ENCODE measurements at places on chromosomes 16 and 17. TPM values are rescaled to one million over a fixed set of nuclear protein-coding genes. Genes with fewer than 3 reads are reported as not detected.
A peak's percentile ranks its signal among the peaks of the same experiment; 100 is the strongest.

DNA sequence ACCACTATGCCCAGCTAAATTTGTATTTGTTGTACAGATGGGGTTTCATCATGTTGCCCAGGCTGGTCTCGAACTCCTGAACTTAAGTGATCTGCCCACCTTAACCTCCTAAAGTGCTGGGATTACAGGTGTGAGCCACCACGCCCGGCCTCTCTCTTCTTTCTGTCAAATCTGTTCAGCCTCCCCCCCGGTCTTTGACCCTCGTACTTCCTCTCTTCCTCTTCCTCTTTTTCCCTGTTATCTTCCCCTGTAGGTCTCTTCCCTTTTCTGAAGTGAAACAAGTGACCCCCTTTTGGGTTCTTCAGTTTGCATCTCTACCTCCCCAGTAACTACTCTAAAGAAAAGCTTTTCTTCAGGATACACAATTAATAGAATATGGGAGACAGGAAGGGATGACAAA lies 31.7 kb upstream of the DHX40 start:
- H3K36me3 ChIP-seq, result no peaks in the 10 kb centered on the region
- no peak overlapping the region for H3K27ac ChIP-seq
- DNase-seq, result no peak
- no peaks in the 10 kb centered on the region for H3K4me1 ChIP-seq
- no peaks in the 10 kb centered on the region for H3K27me3 ChIP-seq

GRCh38 chr16:10565167-10565566 lies 15.2 kb downstream of the EMP2 start:
- peak overlapping the region; percentile 57 for H3K27ac ChIP-seq
- no peak for DNase-seq
- H3K27me3 ChIP-seq, result no peaks in the 10 kb centered on the region
- no peak overlapping the region for H3K4me3 ChIP-seq
- H3K4me1 ChIP-seq, result peaks cover 70% of the 10 kb centered on the region
- peaks cover 17% of the 10 kb centered on the region for H3K36me3 ChIP-seq

DNA sequence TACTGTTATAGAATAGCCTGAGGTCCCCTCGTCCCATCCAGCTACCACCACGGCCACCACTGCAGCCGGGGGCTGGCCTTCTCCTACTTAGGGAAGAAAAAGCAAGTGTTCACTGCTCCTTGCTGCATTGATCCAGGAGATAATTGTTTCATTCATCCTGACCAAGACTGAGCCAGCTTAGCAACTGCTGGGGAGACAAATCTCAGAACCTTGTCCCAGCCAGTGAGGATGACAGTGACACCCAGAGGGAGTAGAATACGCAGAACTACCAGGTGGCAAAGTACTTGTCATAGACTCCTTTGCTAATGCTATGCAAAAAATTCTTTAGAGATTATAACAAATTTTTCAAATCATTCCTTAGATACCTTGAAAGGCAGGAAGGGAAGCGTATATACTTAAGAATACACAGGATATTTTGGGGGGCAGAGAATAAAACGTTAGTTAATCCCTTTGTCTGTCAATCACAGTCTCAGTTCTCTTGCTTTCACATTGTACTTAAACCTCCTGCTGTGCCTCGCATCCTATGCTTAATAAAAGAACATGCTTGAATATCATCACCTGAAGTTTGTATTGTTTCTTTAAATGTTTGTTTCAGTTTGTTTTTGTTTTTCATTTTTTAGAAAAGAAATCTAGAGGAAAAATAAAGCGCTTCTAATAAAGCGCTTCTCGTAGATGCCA lies 388.3 kb downstream of the MAF start:
- no peak overlapping the region for H3K4me3 ChIP-seq
- H3K27me3 ChIP-seq, result no peaks in the 10 kb centered on the region
- DNase-seq, result no peak
- H3K36me3 ChIP-seq, result no peaks in the 10 kb centered on the region
- no peaks in the 10 kb centered on the region for H3K4me1 ChIP-seq
- H3K27ac ChIP-seq, result no peak overlapping the region

DNA sequence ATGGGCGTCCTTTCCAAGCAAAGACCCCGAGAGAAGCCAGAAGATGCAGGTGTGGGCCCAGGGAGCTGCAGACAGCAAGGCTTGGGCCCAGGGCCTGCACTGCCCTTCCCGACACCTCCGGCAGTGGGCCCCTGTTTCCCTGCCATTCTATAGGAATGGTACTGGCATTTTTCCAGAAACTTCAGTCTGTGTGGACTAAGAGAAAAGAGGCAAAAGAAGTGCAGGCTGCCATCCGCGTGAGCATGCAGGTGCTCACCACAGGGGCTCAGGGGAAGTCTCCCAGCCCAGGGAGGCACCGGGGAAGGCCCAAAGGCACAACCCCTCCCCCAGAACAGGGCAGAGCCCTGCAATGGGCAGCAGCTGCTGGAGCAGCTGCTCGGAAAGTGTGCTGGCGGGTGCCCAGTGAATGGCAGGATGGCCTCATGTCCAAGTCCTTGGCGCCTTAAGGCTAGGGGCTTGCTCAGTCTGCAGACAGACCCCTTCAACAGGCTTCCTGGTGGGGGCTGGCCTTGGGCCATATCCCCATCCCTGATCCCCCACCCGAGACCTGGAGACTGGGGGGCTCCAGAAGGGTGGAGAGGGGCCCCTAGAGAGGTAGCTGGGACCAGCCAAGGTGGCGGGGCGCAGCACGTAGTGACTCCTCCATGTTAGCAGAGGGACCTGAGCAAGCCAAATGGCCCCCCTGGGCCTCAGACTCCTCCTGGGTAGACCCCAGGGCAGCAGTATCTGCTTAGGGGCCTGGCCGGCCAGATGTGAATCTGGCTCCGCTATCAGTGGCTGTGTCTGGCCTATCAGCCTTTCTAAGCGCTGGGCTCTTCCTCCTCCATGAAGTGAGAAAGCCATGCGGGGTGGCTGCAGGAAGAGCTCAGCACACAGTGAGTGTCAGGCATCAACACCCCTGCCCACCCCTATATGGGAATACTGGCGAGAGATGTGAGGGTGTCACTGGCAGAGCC lies 6.7 kb upstream of the TPPP3 start:
- H3K27me3 ChIP-seq, result no peaks in the 10 kb centered on the region
- no peaks in the 10 kb centered on the region for H3K36me3 ChIP-seq
- H3K27ac ChIP-seq, result no peak overlapping the region

- peaks cover 4% of the 10 kb centered on the region for H3K27me3 ChIP-seq
- H3K4me1 ChIP-seq, result no peaks in the 10 kb centered on the region
- DNase-seq, result no peak
- no peaks in the 10 kb centered on the region for H3K36me3 ChIP-seq
- no peak overlapping the region for H3K27ac ChIP-seq
Observed at GRCh38 chr16:9775998-9776397, 406.2 kb downstream of the GRIN2A start.

- no peak for DNase-seq
- H3K36me3 ChIP-seq, result no peaks in the 10 kb centered on the region
- H3K4me1 ChIP-seq, result peaks cover 27% of the 10 kb centered on the region
- no peak overlapping the region for H3K4me3 ChIP-seq
- H3K27ac ChIP-seq, result peak overlapping the region; percentile 74
- H3K27me3 ChIP-seq, result no peaks in the 10 kb centered on the region
Observed at GRCh38 chr17:10156599-10156947, 41.8 kb downstream of the GAS7 start.

ARL4D gene
- 12.9 TPM for total RNA-seq

C16orf87 gene
- 5.8 TPM for total RNA-seq

DNA sequence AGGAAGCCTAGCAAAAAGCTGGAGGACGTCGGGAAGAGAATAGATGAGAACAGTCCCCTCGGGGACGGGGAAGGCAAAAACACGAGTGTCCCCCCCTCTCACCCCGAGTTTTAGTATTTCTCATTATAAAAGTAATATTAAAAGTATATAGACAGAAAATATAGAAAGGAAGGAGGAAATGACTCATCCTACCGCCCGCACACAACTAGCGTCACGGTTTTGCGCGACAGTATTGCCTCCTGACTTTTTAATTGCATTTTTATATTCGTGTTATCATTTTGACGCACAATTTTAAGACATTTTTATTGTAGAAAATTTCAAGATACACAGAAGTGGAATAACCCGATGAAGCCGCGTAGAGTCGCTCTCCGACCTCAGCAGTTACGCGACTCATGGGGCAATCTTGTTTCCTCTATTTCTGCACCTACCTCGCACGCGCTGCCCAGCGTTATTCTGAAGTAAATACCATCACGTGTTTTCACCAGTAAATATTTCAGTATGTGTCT lies 652 bp upstream of the SLC25A19 start:
- peak overlapping the region; percentile 92 for H3K4me3 ChIP-seq
- peaks cover 15% of the 10 kb centered on the region for H3K36me3 ChIP-seq
- H3K27me3 ChIP-seq, result no peaks in the 10 kb centered on the region

FOXK2 gene
- total RNA-seq, result 60.1 TPM

- peaks cover 55% of the 10 kb centered on the region for H3K36me3 ChIP-seq
- no peaks in the 10 kb centered on the region for H3K4me1 ChIP-seq
- H3K27me3 ChIP-seq, result no peaks in the 10 kb centered on the region
- no peak overlapping the region for H3K4me3 ChIP-seq
- DNase-seq, result no peak
Observed at GRCh38 chr16:23085949-23086348, 63.3 kb downstream of the USP31 start.

HOXB5 gene
- total RNA-seq, result 3.9 TPM

GRCh38 chr16:50173316-50173715 lies 20.2 kb downstream of the TENT4B start:
- H3K27me3 ChIP-seq, result no peaks in the 10 kb centered on the region
- H3K27ac ChIP-seq, result no peak overlapping the region
- H3K4me1 ChIP-seq, result peaks cover 31% of the 10 kb centered on the region
- DNase-seq, result no peak
- H3K36me3 ChIP-seq, result no peaks in the 10 kb centered on the region

GRCh38 chr17:66722341-66722740 lies 112.6 kb upstream of the CACNG5 start:
- H3K27me3 ChIP-seq, result no peaks in the 10 kb centered on the region
- no peak overlapping the region for H3K27ac ChIP-seq
- no peaks in the 10 kb centered on the region for H3K36me3 ChIP-seq
- DNase-seq, result no peak

- peak; percentile 66 for DNase-seq
- H3K36me3 ChIP-seq, result peaks cover under 1% of the 10 kb centered on the region
- peak within 1 kb of the TSS; percentile 94 for H3K4me3 ChIP-seq
- peaks cover 30% of the 10 kb centered on the region for H3K4me1 ChIP-seq
Observed at GRCh38 chr17:47693731-47694580, at the start of gene TBKBP1. Gene TBKBP1, plus strand, starts transcription at chr17:47694161. Its CDS starts 1,952 bp downstream, at chr17:47696113.

DNA sequence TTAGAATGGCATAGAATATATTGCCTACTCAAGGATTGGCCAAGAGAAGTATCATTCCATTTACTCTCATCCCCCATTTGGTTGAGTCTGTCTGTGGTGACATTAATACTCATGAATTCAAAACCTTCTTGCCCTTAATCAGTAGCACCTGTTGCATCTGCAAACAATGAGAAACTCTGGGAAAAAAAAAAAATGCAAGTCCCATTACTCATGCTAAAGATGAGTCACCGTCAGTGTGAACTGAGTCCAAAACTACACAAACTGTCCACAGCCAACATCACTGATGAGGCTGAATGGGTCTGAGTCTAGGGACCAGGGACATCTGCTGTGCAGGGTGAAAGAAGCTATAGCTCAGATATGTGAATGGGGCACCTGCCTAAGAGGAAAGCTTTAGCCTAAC lies 96.9 kb upstream of the ADAMTS18 start:
- no peaks in the 10 kb centered on the region for H3K27me3 ChIP-seq
- DNase-seq, result no peak
- H3K27ac ChIP-seq, result no peak overlapping the region
- H3K4me1 ChIP-seq, result no peaks in the 10 kb centered on the region
- no peaks in the 10 kb centered on the region for H3K36me3 ChIP-seq

GRCh38 chr16:30567991-30568638 lies 3.4 kb downstream of the ZNF688 start:
- H3K4me1 ChIP-seq, result peaks cover 27% of the 10 kb centered on the region
- H3K4me3 ChIP-seq, result no peak overlapping the region
- H3K27me3 ChIP-seq, result no peaks in the 10 kb centered on the region

TSNAXIP1 gene
- 3.5 TPM for total RNA-seq
